ENCODE measurements at places on chromosomes 2 and 18. TPM values are rescaled to one million over a fixed set of nuclear protein-coding genes. Genes with fewer than 3 reads are reported as not detected.

The SNED1 gene
- 0.46 TPM for polyA plus RNA-seq

The C2orf15 gene
- polyA plus RNA-seq: 0.82 TPM

The PTH2R gene
- polyA plus RNA-seq: not detected

The GCG gene
- not detected for polyA plus RNA-seq

- no peak for DNase-seq
Observed at GRCh38 chr2:222907790-222908441, 47.1 kb downstream of the ACSL3 start.

DNA sequence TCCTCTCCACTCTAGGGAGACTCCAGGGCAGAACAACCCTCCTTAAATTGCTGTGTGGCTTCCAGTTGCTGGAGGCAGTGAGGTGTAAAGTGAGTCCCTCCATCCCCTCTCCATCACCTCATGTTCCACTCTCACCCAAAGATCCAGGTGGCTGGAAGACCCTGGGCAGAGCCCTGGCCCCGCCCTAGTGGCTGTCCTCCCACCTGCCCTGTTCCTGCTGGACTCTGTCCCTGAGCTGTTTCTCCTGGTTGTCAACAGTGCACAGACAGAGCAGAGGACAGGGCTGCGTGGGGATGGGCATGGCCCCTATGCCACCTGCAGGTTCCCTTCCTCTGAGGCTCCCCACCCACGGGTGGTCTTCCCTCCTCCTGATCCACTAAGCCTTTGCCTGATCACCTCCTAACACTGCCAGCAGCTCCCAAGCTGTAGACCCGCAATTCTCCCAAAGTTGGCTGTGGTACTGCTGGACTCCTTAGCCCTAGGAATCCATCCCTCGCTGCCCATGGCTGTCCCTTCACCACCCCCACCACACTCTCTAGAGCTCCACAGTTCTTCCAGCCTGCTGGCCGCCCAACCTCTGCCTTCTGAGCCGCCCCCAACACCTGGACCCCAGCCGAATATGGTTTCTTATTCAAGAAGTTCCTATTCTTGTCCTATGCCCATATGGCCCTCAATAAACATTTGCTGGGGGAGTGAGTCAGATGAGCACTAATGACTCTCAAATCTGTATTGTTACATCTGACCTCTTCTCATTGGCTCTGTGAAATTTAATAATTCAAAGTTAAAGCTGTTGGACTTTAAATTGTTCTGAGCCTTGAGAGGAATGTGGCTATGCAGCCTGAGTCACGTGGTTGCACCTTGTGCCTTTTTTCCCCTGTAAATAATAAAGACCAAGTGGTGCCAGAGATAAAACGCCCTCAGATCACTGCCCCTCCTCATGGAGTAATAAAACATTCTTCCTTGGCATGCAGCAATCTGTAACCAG lies 260.0 kb upstream of the HS6ST1 start:
- no peak for DNase-seq

DNA sequence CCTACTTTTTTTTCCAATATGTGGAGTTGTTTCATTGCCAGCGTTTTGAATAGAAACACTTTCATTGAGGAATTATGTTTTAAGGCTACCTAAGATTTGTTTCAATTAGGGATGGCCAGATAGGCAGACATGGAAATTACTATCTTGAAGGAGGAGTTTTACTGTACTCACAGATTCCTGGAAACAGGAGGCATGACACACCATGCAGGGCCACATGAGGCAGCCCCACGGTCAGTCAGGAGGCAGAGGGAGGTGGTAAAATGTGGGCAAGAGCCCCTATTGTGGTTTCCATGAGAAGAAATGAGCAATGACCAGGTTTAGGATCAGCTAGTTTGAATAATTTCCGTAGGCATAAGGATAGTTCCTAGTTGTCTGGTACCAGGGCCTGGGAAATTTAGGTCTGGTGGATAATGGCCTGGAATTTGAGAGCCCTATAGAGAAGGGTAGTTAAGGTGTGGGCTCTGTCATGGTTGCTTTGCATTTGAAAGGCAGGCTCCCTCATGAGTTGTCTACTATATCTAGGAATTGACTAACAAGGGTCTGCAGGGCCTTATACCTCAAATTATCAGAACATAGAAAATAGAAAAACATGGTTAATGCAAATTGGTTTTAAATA lies 360.0 kb upstream of the KCNJ3 start:
- DNase-seq: no peak

GRCh38 chr2:24682304-24682703 lies 110.9 kb downstream of the PTRHD1 start:
- no peak for DNase-seq

- DNase-seq: peak; percentile 12
Observed at GRCh38 chr2:84458551-84459017, 496 bp downstream of the SUCLG1 start.

GRCh38 chr2:30037016-30037415 lies 109.8 kb upstream of the YPEL5 start:
- peak; percentile 8 for DNase-seq

The ASB18 gene
- not detected for polyA plus RNA-seq

- no peak for DNase-seq
Observed at GRCh38 chr18:37266290-37266689, 299.3 kb downstream of the CELF4 start.

Data from mammary epithelial cell (primary cell).